ENCODE measurements at places on chromosomes 3 and 15.
A peak's percentile ranks its signal among the peaks of the same experiment; 100 is the strongest.

- DNase-seq: no peak
Observed at GRCh38 chr15:45869034-45869668, 234.3 kb downstream of the SQOR start.

DNA sequence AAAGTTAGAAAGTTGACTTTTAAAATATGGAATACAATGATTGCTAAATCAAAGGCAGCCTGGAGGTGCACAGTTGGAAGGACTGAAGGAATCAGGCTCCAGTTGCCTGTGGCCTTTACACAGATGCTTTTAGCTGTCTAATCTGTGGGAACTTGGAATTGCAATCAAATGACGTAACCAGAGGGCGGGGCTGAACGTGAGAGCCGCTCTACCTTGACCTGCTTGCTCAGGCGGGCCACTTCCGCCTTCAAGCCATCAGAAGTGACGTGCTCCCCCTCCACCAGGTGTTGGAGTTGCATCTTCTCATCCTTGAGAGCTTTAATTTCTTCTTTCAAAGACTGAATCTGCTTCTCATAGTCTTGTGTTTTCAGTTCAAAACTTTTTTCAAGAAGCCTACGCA is 37.7 kb upstream of the GNB5 start:
- DNase-seq: peak; percentile 13

DNA sequence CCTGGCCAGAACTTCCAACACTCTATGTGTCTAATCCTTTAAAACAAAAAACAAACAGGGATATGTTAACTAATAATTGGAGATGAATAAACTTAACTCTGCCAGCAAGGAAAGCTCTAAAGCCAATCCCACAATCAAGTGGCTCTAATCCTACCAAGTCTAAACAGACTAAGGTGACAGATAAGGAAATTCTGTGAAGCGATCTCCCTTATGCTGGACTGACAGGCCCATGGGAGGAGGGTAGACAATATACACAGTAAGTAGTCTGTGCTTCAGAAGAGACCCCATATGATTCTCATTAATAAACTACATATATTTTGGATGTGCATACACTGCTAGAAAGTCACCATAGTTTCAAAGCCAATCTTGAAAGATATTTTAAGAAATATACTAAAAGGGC is 10.1 kb downstream of the VPS13C start:
- DNase-seq: no peak

- no peak for DNase-seq
Observed at GRCh38 chr15:56339594-56339993, 25.6 kb upstream of the TEX9 start.
